ENCODE measurements at places on chromosomes 2 and 18.

- DNase-seq = no peak
These were observed 56.3 kb downstream of the ZNF521 start for GRCh38 chr18:25295624-25296138.

- DNase-seq = no peak
These were observed 82.3 kb downstream of the ACVR2A start for GRCh38 chr2:147927053-147927588.

GRCh38 chr18:44783371-44783770 lies 102.7 kb downstream of the SETBP1 start:
- DNase-seq = no peak

- no peak for DNase-seq
These were observed 17.8 kb upstream of the KLHL30 start for GRCh38 chr2:238120463-238121298.

GRCh38 chr2:27720004-27720551 lies 51.4 kb upstream of the MRPL33 start:
- DNase-seq = no peak

- no peak for DNase-seq
These were observed 91.0 kb downstream of the TMEM17 start for GRCh38 chr2:62415019-62415431.

- no peak for DNase-seq
These were observed 147.2 kb downstream of the TMEFF2 start for GRCh38 chr2:192047315-192048107.

GRCh38 chr2:19474128-19474527 lies 115.7 kb upstream of the OSR1 start:
- DNase-seq = peak; percentile 72

DNA sequence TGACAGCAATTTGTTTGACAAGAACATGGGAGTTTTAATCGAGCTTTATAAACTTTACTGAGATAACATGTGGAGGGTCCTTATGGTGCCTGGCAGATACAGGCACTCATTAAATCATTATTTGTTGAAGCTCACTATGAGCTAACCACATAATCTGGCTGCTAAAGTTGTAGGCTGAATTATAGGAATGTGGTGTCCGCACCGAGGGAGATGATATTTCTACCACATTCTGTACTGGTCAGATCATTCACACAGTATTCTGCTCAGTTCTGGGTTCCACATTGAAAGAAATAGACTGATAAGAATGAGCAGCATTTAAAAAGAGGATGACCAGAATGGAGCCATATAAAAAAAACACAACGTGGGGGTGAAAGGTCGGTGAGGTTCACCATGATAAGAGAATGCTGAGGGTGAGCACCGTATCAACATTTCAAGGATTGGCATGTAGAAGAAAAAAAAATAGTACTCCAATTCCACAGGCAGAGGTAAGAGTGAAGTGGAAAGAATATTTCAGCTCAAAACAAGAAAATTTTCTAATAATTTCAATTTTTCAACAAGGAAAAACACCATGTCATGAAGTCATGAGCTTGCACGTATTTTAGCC lies 54.4 kb downstream of the TMEFF2 start:
- no peak for DNase-seq

DNA sequence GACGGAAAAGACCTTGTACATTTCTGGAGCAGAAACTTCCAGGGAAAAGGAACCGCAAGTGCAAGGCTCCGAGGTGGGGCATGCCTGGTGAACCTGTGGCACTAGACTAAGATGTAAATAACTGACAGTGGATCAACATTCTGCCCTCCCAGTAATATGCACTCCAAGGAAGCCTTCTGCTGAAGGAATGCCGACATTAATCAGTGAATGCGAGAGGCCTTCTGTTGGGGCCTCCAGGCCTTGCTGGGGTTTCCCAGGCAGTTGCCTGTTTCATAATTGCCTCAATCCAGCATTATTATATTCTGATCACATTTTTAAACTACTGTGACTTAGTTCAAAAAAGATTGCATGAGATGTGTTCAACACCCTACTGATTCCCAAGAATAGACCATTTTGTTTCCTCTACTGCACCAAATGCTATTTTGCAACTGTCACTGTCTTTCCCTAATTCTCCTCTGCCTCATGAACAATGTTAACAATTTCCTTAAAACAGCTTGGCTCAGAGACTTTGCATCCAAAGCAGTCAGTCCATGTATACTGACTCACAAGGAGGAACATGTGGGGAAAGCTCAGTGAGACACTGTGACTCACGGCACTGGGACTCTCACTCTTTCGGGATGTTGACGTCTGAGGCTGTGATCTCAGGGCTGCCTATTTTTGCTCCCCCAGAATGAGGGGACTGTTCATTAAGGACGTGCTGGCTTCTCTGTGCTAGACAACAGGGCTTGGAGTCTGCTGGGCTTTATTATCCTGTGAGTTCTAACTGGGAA lies 10.5 kb upstream of the DSG2 start:
- DNase-seq = no peak

Data from naive thymus-derived CD4-positive, alpha-beta T cell (primary cell).